ENCODE measurements at places on chromosomes 12 and 14. TPM values are rescaled to one million over a fixed set of nuclear protein-coding genes. Genes with fewer than 3 reads are reported as not detected.

DNA sequence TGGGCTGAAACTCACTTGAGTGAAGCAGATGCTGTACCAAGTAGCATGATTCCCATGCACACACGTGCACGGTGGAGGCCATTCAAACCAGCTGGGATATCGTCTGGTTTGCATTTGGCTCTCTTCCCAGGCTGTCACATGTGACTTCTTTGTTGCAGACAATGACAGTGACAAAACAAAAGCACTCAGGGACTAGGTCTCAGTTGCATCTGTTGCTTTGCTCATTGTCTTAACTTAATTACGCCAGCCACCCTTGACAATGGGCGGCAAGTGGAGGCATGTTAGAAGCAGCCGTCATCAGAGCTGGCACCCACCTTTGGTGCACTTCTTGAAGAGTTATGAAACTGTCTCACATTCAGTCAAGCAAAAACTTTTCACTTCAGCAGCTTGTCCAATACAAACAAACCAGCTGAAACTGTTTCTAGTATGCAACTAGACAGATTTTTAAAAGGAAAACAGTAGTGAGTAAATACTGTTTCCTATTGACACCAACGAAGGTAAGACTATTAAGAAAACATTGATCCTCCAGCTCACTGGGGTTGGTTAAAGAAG is 74.3 kb downstream of the IGF1 start:
- no peak overlapping the region for H3K4me3 ChIP-seq
- no peaks in the 10 kb centered on the region for H3K36me3 ChIP-seq
- no peaks in the 10 kb centered on the region for H3K27me3 ChIP-seq
- DNase-seq = peak; percentile 89
- H3K4me1 ChIP-seq = peaks cover 6% of the 10 kb centered on the region

- no peak overlapping the region for H3K4me3 ChIP-seq
- no peaks in the 10 kb centered on the region for H3K4me1 ChIP-seq
- peaks cover 30% of the 10 kb centered on the region for H3K27me3 ChIP-seq
- no peak overlapping the region for H3K27ac ChIP-seq
Measured at GRCh38 chr12:130478786-130479185, 141.1 kb downstream of the PIWIL1 start.

DNA sequence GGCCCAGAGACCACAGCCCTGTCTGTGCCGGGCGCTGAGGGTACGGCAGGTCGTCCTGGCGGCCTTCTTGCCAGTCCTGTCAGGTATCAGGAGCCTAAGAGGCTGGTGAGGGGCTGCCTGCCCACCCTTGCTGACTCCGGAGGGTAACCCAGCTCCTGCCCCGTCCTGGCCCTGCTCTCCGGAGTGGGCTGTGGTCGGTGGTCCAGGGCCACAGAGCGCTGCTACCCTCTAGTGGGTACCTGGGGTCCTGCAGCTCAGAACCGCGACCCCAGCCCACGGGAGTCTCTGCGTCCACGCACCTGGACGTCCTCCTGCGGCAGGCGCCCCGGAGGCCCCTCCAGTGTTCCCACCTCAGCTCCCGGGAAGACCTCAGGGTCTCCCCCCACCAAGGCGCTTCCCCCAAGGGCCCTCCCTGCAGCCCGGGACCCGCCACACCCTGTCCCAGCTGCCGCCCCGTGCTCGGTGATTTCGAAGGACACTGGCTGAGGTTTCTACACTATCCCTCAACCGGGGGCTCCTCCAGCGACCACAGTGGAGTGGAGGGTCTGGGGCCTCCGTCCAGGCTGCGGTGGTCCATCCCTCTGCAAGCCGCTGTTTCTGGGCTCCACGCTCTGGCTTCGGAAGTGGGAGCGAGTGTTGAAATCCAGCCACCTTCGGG is 75.9 kb upstream of the FBRSL1 start:
- peaks cover 18% of the 10 kb centered on the region for H3K27me3 ChIP-seq
- no peak overlapping the region for H3K4me3 ChIP-seq
- no peak for DNase-seq

- no peak overlapping the region for H3K27ac ChIP-seq
- no peaks in the 10 kb centered on the region for H3K27me3 ChIP-seq
- H3K4me1 ChIP-seq = no peaks in the 10 kb centered on the region
- no peak for DNase-seq
- H3K36me3 ChIP-seq = no peaks in the 10 kb centered on the region
- no peak overlapping the region for H3K4me3 ChIP-seq
Measured at GRCh38 chr12:123954647-123955350, 17.8 kb downstream of the CCDC92 start.

DNA sequence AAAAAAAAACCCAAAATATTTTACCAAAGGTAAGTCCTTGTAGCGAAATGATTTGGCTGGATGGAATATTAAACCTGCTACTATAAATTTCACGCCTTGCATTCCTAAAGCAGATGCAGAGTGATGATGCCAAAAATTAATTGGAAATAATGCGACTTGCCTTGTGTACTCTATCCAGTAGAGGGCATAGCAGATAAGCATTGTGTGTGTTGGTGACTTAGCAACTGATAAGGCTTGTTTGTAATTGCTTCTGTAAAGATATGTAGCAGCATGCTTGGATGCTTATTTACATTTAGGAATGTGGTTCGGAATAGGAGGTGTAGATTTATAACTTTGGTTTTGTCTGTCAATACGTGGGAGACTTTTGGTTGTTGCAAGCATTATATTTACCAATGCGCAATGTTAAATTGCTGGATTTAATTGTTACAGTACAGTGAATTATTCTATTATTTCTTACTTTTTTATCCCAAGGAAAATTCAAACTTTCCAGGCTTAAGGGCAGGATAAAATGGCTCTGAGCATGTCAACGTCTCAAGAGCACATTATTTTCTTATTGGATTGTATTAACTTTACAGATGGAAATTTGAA is 80.5 kb downstream of the TMEM260 start:
- H3K4me3 ChIP-seq = no peak overlapping the region
- H3K36me3 ChIP-seq = peaks cover 5% of the 10 kb centered on the region
- peak; percentile 51 for DNase-seq
- no peak overlapping the region for H3K27ac ChIP-seq

DNA sequence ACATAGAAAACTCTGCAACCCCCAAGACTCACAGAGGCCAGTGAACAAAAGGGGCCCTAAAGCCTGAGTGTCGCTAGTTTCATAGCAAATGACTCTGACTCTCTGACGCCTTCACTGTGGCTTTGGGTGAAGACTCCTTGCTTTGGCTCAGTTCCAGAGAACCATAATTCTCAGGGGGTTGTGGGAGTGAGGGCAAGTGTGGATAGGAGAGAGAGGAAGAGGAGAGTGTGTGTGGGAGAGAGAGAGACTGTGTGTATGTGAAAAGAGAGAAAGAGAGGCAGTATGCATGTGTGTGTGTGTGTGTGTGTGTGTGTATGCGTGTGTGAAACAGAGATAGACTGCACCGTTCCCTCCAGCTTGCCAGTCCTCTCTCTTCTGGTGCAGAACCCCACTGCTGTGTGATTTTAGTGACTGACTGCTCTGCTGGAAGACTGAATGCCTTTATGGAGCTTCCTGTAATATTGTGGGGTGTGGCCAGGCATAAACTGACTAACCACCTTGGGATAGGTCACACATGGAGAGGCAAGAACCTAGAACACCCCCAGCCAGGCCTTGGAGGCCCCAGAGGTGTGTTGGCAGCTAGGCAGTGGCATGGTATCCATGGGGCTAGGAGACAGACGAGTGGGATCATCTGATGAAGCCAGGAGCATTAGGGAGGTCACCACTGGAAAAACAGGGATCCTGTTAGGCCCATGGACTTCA is 45.9 kb upstream of the STXBP6 start:
- DNase-seq = no peak
- no peaks in the 10 kb centered on the region for H3K36me3 ChIP-seq
- no peak overlapping the region for H3K27ac ChIP-seq
- H3K27me3 ChIP-seq = no peaks in the 10 kb centered on the region

The ZNF664 gene
- total RNA-seq = 123 TPM

The TCTN2 gene
- total RNA-seq = 5.0 TPM

The KIF5A gene
- total RNA-seq = 0.56 TPM
